ENCODE measurements at places on chromosomes 16 and 17. TPM values are rescaled to one million over a fixed set of nuclear protein-coding genes. Genes with fewer than 3 reads are reported as not detected.

GRCh38 chr16:54957403-54958166, 26.9 kb downstream of the IRX5 start:
- no peak for DNase-seq

GRCh38 chr17:4641297-4642195, at the start of gene ALOX15:
ALOX15 (minus strand) TSS chr17:4641678; CDS start chr17:4641651, 27 bp downstream.
- DNase-seq, result no peak

GRCh38 chr16:50956637-50957036, 194.4 kb downstream of the SALL1 start:
- no peak for DNase-seq

PRR29 gene
- 3.5 TPM for total RNA-seq

GRCh38 chr17:77649717-77650211, 308.7 kb upstream of the TNRC6C start:
- no peak for DNase-seq

DNA sequence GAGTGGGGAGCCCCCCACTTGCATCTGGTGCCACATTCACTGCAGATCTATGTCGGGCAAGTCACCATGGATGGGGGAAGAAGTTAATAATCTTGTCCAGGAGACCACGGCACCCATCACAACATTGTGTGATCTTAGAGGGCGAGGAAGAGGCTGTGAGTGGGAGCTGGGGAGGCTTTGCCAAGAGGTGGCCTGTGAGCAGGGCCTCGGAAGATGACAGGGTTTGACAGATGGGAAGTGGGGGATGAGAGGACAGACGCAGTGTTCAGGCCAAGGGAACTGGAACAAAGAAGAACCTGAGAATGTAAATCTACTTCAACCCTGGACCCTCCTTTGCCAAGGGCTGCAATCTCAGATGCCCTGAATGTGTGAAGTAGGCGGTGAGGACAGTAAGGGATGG, 12.4 kb downstream of the ACE start:
- DNase-seq, result no peak

All from ureter (tissue), 1 donor.